Left renal pelvis (tissue), 4 donors: ENCODE measurements at places on chromosomes 2 and 18.

DNA sequence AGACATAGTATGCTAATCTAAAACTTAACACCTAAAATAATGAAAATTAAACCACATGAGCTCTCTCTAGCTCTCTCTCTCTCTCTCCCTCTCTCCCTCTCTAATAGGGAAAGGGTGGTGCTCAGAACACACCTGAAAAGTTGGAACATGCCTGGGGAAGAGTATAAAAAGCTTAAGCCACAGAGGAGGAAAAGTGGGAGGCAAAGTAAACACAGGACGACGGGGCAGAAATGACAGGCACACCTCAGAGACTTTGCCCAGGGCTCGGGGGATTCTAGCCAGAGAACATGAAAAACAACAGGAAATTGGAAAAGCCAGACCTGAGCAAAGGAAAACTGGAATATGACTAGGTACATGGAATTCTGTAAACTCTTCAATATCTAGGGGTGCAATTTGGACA, 666.1 kb downstream of the BCL11A start:
- DNase-seq, result no peak

DNA sequence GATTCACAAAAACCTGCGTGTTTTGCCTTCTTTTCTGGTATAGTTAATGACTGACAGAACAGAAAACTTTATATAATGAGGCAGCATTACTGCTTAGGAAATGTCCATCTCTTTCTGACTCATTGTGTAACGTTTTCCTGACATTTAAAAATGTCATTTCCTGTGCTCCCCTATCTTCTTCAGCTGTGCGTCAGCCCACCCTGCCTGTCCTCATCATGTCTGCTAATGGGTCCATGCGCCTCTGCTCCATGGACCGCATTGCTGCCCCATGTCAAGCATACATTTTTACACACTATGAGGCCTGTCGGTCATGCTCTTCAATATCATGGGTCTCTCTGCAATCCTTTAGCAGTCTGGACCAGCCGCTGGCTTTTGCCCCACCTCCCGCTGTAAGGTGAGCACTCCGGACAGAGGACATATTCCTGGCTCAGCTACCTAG, 234.3 kb downstream of the CDCA7 start:
- no peak for DNase-seq

DNA sequence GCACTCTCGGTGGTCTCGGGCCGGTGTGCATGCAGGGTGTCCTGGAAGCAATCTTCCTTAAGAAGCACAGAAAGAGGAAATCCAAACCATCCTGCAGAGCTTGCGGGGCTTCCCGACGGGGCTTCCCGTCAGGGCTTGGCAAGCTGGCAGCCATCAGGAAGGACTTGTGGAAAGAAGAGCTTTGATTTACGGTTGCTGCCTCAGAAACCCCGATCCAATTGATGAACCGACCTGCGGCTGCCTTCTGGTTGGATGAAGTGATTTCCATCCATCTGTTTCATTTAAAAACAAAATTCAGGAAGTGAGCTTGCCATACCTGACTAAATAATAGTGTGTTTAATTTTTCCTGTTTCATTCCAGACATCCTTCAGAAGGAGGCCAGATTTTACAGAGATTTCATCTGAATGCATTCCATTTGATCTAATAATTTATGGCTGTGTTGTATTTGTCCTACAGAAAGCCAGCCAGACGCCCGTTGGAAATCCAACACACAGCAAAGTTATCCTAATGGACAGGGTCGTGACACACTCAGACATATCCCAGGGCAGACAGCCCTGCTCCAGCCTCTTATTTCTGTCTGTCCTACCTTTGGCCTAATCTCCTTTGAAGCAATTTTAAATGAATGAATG, 141.3 kb downstream of the SEPTIN10 start:
- no peak for DNase-seq

DNA sequence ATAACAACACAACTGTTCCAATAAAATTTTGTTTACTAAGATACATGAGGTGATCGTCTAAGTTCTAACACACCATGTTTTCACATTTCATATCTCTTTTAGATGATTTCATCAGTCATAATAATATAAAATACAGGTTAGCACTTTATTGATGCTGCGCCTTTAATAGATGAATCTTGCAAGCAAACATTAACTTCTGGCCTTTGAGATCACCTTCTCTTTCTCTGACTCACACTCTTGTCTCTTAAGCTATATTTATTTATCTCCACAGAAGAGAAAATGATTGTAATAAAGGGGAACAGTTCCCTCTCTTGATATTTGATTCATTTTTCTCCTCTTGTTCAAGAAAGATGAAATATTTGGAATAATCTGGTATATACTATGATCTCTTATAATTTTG, 603.3 kb upstream of the POU3F3 start:
- no peak for DNase-seq

DNA sequence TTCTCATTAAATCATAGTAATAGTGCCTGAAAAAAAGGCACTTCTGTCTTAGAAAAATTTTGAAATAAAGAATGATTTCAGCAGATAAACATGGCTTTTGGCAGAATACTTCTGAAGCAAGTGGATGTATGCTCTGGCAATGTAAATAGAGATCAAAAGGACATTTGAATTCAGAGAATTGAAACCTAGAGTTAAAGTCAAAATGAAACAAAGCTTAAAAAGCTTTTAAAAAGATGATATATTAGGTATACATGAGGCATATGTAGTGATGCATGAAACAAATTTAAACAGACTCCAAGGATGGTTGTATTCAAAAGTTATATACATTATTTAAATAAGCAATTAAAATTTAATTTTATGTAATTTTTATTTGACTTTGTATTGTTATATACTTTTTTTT, 1344.5 kb upstream of the TMEFF2 start:
- DNase-seq, result no peak

DNA sequence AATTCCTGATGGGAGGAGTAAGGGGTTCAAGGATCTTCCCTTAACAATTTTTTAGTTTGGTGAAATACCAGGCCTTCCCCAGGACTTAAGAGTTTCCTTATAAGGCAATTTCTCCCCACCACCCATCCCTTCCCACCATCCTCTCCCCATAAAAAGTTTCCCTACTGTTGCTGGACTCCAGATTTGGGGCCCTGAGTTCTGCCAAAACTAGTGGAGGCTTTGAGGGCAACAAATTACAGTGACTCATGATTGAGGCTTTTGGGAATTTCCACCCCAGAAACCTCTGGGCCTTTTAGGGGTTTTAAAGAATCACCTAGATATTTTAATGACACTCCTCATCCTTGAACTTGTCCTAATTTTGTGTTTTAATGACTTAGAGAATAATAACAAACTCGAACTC, 14.3 kb upstream of the EN1 start:
- no peak for DNase-seq

DNA sequence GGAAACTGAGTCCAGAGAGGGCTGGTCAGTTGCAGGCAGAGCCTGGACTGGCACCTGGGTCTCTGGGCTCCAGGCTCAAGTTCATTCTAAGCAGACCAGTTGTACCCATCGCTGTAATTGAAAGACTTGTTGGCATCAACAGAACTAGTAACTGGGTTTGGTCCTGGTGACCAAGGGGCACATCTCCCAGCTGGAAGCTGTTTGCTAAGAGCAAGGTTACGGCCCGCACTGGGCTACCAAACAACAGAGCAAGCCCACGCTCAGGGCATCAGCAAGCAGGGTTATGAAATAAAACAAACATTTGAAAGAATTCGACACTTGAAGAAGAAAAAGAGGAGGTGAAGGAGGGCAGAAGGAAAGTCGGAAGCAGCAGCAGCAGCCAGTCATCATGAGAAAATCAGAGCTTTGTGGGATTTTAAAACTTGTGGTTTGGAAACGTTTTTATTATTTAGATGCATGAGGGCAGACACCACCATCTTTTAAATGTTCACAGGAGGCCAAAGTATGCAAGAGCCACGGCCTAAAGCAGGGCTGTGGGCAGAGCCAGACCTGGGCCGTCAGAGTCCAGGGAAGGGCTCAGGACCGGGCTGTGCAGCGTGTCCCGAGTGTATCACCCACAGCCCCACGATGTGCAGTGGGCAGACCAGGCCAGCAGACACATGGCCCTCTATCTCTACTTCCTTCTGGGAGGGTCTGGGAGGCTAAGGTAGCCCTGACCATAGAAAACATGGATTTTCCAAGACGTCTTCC, 220.3 kb downstream of the BCL2 start:
- no peak for DNase-seq

- no peak for DNase-seq
Observed at GRCh38 chr18:5969989-5970403, 74.7 kb upstream of the TMEM200C start.

DNA sequence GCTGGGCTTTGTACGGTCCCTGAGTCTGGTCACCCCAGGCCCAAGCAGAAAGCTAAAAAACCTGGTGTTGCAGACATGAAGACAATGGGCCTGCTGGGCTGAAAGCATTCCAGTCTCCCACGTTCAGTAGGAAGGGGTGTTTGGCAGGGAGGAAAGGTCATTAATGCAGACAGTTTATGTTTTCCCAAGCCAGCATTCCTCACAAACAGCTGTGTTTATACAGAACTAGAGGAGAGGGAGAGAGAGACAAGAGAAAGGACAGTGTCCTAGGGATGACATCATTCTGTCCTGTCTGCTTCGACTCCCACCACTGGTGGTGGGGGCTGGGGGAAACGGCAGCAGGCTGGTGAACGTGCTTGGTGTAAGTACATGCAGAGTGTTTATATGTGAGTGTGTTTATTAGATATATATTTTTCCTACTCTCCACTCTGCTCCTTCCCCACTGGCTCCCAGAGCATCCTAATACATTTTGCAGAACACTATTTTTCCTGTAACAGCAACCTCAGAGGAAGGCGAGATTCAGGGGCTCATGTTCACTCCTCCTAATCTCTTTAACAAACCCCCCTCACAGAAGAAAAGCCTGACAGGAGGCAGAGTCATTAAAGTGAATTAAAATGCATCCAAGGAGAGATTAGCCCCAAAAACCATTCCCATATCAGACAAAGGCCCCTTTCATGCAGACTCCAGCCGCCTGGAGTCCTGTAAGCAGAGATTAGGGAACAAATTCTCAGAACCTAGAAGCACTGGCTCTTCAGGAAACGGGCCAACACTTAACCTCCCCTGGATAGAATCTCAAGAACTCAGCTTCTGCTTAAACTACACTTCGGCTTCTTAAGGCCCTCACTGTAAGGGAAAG, 380.4 kb downstream of the TNS1 start:
- DNase-seq, result no peak

DNA sequence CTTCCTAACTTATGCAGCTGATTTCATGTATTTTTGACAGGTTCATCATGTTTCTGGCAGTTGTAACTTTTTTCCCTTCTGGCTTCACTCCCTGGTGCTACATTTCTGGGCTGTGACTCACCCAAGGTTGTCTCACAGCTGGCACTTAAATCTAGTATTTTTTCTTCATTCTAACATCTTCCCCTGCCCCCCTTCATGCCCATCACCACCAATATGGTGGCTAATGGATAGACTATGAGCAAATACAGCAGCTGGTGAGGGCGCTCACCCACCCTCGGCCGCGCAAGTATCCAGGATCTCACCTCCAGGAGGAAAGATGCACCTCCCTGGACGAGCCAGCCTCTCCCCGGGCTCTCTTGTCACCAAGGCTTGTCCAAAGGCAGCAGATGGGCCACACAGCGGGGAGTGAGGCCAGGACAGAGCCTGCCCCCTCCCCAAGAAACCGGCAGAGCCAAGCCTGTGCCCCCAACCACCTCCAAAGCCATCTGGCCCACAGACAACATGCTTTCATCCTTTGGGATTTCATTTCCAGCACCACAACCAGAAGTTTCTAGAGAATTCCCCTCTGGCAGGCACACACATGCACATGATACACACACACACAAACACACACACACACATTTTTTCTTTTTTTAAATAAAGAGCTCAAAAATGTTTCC, 39.1 kb downstream of the ATOH8 start:
- DNase-seq, result no peak

DNA sequence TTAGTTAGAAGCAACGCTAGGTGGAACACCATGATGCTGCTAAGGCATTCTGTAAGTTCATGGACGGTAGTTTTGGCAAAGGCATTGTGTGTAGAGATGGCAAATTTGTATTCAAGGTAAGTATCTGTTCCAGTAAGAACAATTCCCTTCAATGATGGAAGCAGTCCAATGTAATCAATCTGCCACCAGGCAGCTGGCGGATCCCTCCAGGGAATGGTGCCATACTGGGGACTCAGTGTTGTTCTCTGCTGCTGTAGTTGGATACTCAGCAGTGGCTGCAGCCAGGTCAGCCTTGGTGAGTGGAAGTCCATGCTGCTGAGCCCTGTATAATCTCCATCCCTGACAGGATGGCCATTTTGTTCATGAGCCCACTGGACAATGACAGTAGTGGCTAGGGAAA, 62.8 kb downstream of the ARL6IP6 start:
- no peak for DNase-seq

DNA sequence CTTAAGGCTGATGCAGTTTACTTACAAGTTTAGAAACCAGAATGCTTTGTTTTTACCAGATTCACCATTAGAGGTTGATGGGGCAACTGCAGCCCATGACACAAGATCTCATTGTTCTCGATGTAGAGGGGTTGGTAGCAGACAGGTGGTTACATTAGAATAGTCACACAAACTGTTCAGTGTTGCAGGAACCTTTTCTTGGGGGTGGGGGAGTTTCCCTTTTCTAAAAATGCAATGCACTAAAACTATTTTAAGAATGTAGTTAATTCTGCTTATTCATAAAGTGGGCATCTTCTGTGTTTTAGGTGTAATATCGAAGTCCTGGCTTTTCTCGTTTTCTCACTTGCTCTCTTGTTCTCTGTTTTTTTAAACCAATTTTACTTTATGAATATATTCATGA, 99.4 kb upstream of the IL1R2 start:
- no peak for DNase-seq

DNA sequence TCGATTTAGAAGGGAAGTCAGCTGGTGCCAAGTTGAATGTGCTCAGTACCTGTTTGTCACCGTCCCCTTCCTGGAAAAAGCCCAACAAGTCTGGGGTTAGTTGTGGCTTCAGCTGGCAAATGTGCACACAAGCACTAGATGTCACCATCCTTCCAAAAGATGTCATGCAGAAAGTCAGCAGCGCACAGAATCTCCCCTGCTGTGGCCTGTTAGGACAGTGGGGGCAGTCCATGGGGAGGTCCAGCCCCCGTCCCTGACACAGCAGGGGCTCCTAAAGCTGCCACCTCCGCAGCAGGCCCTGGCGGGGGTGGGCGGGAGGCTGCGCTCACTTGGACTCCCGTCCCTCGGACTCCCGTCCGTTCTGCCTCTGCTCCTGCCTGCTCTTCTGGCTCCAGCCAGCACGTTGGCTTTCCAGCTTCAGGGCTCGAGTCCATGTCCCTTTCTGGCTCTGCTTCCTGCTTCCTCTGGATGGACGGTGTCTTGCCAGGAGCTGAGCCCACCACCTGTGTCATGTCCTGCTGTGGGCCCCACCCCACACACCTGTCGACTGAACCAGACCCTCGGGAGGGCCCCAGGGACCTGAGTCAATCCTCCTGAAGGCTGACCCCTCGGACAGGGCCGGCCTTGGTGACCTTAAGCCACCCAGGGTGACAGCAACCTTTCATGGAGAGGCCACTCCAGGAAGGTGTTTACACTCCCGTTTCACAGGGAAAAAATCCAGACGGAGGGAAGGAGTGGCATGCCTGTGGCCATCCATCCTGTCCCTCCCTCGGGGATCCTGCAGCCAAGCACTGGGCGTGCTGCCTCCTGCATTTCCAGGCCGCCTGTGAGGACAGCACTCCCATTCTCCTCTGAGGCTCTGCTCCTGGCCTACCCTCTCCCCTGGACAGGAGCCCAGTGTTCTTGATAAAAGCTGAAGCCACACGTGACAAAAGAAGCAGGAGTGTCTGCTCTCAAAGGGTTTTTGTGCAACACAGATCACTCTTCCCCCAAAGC, 8.5 kb downstream of the RAB17 start:
- DNase-seq, result no peak

- no peak for DNase-seq
Observed at GRCh38 chr18:36511791-36512352, 214.4 kb downstream of the FHOD3 start.

- DNase-seq, result no peak
Observed at GRCh38 chr2:9087121-9087681, 83.7 kb upstream of the MBOAT2 start.
